Stimulated activated CD8-positive, alpha-beta memory T cell treated with anti-CD3 and anti-CD28 coated beads, Interleukin-7, amount 100 ng/mL, for 1 hour (primary cell): ENCODE measurements at places on chromosomes 5 and 9.

- no peak for DNase-seq
These were observed 110.1 kb downstream of the FBN2 start for GRCh38 chr5:128427921-128428320.

- no peak for DNase-seq
These were observed 317.3 kb upstream of the PDE4D start for GRCh38 chr5:60210810-60211209.

GRCh38 chr5:85651731-85652130 is 966.0 kb upstream of the COX7C start:
- no peak for DNase-seq

DNA sequence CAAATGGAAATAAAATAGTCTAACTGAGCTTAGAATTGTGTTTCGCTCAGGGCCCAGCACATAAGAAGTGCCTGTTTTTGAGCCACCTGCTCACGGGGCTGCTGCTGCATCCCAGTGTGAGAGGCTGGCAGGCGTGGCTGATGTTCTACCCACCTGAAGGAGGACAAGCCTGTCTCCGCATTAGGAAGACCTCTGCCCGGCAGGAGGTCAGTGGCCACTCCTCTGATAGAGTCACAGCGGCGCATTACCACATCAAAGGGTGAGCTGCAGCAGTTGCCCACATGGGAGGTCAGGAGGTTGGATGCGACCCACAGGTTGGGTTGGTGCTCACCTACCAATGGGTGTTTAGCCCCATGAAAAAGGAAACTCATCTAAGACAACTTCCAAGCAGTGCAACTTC is 3.7 kb upstream of the SLC6A7 start:
- no peak for DNase-seq

DNA sequence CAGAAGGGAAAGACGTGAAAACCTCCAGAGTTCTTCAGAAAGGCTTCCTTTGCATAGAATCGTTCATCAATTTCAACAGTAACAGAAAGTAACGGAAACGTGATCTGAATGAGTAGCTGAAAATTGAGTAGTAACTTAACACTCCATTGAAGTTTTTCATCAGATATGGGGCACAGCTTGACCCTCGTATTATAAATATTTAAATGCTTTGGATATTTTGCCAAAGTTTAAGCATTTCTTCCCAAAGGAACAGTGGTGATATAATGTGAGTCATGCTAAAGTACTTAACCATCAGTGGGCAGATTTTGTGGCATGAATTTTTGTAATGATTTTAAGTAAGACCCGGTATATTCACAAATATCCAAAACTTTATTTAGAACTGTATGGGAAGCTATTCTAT is 67.4 kb upstream of the ADAMTS19 start:
- no peak for DNase-seq

- no peak for DNase-seq
These were observed 6.0 kb upstream of the PLAC8L1 start for GRCh38 chr5:146111409-146111808.

GRCh38 chr5:176296-176823 is 14.9 kb upstream of the LRRC14B start:
- DNase-seq, result no peak

DNA sequence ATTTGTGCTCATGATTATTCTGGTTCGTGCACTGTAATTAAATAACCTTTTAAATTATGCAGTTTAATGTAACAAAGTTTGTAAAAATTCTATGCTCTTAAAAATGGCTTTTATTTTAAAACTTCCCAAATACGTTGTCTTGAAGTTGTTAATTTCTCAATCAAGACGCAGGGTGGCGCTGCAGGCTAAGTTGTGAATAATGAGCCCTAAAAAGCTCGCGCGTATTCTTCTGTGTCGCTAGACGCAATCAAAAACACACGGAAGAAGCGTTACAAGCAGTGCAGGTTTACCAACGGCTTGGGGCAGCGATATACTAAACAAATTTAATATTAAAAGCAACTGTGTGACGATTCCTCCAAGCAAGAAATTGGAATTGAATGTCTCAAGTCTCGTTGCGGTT is at the start of gene PCDHB4:
PCDHB4 (plus strand) TSS at position 256 of the 400 bp plus-strand sequence. CDS start 181 bp downstream, outside the sequence.
- no peak for DNase-seq

DNA sequence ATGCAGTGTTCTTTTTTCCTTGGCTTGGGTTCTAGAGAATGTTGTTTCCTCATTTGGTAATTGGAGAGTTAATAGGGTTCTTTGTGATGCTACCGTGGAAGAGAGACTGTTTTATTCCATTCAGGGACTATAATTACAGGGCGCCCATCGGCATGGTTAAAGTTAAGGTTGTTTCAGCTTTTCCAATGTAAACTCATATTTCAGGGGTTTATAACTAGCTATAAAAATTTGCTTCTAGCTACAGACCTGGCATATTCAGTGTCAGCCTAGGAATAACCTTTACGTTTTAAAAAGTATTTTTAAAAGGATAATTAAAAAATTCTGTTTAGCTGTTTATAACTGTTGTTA is 99.1 kb downstream of the AOPEP start:
- no peak for DNase-seq

GRCh38 chr9:34124926-34125325 is 1.6 kb downstream of the DCAF12 start:
- no peak for DNase-seq

DNA sequence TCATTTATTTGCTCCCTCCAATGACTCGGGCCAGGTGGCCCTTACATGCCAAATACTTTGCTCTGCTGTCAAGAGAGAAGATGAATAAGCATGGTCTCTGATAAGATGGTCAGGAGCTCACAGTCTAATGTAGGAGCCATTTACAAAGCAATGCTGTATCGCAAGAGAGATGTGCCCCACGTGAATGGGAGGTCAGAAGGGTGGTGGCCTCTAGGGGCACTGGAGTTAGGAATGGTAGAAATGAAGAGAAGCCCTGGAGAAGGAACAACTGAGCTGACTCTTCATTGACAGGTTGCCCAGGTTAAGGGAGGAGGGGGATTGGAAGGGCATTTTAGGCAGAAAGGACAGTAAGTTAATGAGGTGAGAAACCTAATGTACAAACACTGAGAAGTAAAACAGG is 286.5 kb downstream of the KCTD16 start:
- no peak for DNase-seq

DNA sequence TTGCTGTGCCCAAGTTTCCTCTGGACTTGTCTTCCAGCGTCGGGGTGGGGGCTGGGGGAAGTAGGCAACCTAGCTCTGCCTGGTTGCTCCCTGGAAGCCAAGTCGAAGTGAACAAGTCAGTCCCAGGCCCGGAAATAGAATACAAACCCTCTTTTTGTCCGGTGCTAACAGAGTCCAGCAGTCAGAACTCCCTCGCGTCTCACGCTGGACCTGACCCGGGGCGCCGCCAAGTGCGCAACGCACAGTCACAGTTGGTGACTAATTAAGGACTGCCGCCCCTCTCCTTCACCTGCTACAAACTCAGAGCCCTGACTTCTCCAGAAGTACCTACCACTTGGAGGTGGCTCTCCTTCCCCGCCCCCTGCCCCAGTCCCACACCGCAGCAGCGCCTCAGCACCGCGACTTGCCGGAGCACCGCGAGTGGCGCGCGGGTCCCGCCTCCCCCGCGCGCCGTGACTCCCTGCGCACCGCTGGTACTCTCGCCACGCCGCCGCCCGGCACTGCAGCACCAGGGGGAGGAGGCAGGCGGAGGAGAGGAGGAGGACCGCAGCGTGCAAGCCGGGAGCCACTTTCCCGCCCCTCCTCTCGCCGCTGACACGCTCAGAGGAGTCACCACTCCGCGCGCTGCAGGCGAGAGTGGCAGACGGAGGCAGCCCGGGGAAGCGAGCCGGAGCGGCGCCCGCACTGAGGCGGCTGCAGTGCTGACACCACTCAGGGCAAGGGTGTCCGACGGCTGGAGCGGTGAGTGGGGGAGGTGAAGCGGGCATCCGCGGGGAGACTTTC is at the start of gene SV2C:
SV2C (plus strand) TSS at position 612 of the 783 bp plus-strand sequence. CDS start 48,368 bp downstream, outside the sequence.
- no peak for DNase-seq

DNA sequence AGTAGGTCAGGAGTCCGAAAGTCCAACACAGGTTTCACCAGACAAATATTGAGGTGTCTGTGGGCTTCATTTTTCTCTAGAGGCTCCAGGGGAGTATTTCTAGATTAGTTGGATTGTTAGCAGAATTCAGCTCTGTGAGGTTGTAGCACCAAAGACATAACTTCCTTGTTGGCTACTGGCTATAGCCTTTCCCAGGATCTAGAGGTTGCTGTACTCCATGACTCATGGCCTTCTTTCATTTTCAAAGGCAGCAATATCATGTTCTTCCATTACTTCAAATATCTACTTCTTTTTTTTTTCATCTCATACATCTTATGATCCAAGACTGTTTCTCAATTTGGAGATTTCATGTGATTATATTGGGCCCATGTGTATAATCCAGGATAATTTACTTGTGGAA is 404.0 kb upstream of the FAM174A start:
- DNase-seq, result no peak

GRCh38 chr5:99005506-99005905 is 76.7 kb upstream of the CHD1 start:
- DNase-seq, result no peak

- no peak for DNase-seq
These were observed 56.7 kb downstream of the TTLL11 start for GRCh38 chr9:122036408-122036807.

- no peak for DNase-seq
These were observed 136.4 kb downstream of the MCTP1 start for GRCh38 chr5:95148453-95148852.

GRCh38 chr5:6762116-6762515 is 48.9 kb downstream of the TENT4A start:
- DNase-seq, result no peak

GRCh38 chr9:105187781-105188180 is 56.7 kb upstream of the SLC44A1 start:
- DNase-seq, result no peak

GRCh38 chr5:165622864-165623536 is 2117.6 kb downstream of the MAT2B start:
- DNase-seq, result no peak

- no peak for DNase-seq
These were observed 3.9 kb downstream of the LPAR1 start for GRCh38 chr9:111034170-111034897.

DNA sequence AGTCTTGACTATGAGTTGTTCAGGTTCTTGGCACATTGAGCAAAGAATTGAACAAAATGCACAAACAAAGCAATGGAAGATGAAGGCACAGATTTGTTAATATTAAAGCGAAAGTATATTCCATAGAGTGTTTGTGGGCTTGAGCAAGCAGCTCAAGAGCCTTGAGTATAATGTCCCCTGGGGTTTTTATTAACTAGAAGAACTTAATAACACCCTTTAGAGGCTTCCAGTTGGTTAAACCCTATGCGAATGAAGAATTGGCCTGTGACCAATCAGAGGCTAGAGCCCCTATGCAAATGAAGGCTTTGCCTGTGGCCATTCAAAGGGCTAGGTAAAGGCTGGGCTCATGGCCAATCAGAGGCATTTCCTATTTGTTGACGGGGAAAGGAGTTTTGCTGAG is 135.3 kb upstream of the IL12B start:
- no peak for DNase-seq

- DNase-seq, result no peak
These were observed 14.1 kb downstream of the EXD3 start for GRCh38 chr9:137408651-137409405.

- no peak for DNase-seq
These were observed 257.7 kb downstream of the MCTP1 start for GRCh38 chr5:95027151-95027721.

DNA sequence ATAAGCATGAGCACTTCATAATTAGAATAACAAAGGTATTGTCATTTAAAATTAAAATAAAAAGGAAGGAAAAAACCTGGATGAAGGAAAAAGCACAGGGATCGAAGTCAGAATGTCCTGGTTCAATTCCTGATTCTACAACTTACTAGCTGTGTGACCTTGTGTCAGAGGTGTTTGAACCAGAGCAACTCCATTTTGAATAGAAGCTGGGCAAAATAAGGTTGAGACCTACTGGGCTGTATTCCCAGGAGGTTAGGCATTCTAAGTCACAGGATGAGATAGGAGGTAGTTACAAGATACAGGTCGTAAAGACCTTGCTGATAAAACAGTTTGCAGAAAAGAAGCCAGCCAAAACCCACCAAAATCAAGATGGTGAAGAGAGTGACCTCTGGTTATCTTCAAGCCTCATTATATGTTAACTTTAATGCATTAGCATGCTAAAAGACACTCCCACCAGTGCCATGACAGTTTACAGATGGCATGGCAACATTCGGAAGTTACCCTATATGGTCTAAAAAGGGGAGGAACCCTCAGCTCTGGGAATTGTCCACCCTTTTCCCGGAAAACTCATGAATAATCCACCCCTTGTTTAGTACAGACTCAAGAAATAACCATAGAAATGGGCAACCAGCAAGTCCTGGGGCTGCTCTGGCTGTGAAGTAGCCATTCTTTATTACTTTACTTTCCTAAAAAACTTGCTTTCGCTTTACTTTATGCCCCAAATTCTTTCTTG is 412.7 kb downstream of the PIK3R1 start:
- no peak for DNase-seq

DNA sequence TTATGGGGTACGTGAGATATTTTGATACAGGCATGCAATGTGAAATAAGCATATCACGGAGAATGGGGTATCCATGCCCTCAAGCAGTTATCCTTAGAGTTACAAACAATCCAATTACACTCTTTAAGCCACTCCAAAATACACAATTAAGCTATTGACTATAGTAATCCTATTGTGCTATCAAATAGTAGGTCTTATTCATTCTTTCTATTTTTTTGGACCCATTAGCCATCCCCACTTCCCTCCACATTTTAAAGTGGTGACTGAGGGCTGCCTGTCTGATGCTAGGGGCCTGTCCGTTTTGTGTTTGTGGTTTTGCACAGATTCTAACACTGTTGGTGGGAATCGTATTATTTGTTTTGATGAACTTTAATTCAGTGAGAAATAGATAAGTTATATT is 129.7 kb upstream of the DHFR start:
- no peak for DNase-seq

- no peak for DNase-seq
These were observed 99.7 kb downstream of the PCSK5 start for GRCh38 chr9:75990156-75990555.

- no peak for DNase-seq
These were observed 185.7 kb downstream of the ESM1 start for GRCh38 chr5:54799645-54800044.

DNA sequence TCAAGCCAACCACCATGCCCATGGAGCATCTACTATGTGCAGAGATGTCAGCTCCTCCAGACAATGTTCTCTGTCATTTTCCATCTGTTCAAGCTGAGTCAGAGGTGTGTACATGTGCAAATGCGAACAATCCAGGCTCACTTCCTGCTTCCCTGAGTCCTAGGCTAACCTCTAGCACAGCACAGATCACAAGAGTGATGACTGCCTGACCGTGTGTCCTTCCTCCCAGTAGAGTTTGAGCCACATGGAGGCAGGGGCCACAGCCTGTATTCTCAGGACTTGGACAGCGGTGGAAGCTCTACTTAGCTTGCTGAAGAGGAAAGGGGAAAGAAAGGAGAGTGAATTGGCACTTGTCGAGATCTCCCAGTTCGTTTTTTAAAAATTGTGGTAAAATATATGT is 87.2 kb downstream of the KCNIP1 start:
- no peak for DNase-seq

- no peak for DNase-seq
These were observed 467 bp downstream of the CNOT6 start for GRCh38 chr5:180494510-180495181.
